ENCODE measurements at places on chromosomes 6 and 20. TPM values are rescaled to one million over a fixed set of nuclear protein-coding genes. Genes with fewer than 3 reads are reported as not detected.

DNA sequence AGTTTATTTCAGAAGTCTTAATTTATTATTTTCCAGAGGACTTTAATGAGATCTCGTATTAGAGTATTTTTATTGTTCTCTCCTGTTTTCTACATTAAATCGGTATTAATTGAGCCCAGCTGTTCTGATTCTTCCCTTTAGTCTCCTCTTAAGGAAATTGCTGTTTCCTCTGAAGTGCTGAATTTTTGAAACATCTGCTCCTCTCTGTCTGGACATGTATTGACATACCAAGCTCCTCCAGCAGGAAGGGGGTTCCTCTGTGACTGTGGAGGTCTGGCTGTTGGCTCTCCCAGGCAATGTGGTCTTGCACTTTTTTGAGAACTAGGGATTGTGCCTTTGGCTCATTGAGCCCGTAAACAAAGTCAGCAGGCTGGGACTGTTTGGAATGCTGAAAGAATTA, 74.9 kb downstream of the MAP3K4 start:
- DNase-seq: no peak

DNA sequence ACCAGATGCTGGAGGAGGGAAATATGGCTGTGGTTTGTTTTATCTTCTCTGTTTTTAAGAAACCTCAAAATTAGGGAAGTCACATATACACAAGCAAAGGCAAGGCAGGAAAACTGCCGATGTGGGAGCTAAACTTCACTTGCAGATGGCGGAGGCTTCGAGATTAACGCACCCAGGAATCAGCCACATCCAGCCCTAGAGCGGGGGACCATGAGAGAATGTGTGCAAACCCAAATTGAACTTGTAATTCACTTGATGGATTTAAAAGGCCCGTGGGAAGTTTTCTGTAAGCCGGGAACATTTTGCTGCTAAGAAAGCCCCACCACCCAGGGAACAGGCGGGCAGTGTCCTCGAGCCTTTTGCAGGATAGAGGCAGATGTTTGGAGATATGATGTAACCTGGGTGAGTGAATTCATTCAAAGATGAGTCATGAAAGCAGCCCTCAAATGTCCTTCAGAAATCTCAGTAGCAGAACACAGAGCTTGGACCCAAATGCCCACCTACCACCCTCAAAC, 39.9 kb downstream of the PREX1 start:
- no peak for DNase-seq

The BPIFB2 gene
- not detected for total RNA-seq

The FOXQ1 gene
- total RNA-seq: not detected

DNA sequence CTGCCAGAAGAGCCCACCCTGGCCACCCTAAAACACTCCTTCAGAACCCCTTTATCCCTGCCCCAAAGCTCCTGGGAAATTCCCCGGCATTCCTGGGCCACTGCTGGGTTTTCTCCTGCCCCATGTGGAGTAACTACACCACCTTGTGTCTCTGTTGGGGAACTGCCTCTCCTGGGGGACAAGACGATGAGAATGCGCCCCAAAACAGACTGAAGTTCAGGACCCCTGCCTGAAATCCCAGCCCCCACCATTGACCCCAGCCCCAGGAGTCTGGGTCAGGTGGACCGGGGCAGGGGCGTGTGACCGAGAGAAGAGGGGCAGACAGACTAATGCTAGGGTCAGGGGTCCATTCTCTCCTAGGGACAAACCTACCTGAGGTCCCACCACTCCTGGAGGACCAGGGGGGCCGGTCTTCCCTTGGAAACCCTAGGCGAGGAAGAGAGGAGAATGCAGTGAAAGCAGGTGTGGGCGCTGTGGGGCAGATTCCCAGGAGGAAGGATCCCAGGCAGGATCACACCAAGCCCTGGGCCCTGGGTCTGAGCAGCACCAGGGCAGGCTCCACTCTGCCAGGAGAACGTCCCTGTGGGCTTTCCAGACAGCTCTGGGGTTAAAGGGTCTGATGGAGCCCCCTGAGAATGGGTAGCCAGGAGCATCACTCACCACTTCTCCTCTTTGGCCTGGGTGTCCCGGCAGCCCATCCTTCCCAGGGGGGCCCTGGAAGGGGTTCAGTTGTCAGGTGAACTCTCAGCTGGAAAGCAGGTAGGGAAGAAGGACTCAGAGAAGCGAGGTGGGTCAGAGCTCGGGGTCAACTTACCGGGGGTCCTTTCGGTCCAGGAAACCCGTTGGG, 19.4 kb downstream of the COL11A2 start:
- no peak for DNase-seq

DNA sequence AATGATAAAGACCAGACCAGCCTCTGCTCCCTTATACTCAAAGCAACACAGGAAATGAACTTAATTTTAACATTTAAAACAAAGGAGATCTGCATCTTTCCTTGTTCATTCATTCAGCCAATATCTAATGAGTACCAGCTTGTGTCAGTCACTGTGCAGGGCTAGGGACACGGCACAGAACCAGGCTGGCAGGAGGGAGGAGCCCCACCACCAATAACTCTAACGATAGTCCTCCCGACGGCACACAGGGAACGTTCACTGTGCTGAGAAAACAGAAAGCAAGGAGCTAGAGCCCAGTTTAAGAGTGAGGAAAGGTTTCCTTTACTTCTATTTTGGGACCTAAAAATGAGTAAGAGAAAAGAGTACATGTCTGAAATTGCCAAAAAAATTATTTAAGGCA, 9.9 kb downstream of the ETV7 start:
- DNase-seq: no peak

DNA sequence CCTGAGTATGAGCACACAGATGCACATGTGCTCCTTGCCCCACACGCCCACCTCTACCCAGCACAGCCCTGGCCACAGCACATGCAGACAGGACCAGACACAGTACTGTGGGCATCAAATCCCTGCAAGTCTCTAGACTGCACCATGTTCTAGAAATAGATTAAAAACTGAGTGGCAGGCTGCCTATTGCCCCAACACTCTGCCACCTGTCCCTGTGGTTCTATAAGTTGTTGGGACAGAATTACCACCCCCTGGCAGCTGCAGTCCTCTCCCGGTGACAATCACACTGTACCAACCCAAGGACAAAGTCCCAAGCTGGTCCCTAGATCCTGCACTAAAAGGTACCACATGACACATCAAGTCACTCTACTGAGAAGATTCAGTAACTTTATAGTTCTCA, 70.2 kb downstream of the B3GAT2 start:
- DNase-seq: no peak

The NFKBIE gene
- total RNA-seq: 2.1 TPM

The HACE1 gene
- 5.9 TPM for total RNA-seq

DNA sequence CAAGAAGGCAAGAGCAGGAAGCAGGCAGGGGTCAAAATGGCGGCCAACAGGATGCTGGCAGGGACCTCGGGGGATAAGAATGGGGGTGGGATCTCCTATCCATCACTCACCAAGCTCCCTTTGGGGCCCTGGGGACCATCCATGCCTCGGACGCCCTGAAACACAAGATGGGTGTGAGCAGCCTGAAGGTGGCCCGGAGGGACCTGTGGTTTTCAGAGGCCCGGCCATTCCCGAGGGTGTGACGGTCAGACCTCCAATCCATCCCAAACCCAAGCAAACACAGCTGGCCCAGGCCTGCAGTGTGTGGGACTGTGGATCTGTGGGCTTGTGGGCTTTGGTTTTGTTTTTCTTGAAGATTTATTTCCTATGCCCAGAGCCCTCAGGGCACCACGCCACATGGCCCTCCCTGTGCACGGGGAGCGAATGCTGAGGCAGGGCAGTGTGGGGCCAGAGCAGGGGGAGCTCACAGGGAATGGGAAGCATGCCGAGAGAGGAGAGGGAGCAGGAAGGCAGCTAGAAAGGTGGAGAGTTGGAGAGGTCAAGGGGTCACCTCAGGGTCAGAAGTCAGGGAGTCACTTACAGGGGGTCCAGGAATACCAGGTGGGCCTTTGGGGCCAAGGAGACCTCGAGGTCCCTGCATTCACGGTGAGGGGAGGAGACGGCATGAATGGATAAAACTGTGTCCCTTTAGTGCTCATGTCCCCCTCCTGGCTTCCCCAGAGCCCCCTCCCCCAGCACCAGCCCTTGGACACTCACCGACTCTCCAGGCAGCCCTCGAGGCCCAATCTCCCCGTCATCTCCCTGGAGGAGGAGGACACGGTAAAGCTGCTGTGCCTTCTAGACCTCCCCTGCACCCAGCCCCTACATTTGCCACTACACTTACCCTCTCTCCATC, 14.5 kb downstream of the COL11A2 start:
- DNase-seq: no peak

The EYA4 gene
- total RNA-seq: 15.4 TPM

- no peak for DNase-seq
Measured at GRCh38 chr20:3797592-3798372, 1.7 kb downstream of the CDC25B start.

The CSE1L gene
- total RNA-seq: 38.2 TPM

- no peak for DNase-seq
Measured at GRCh38 chr6:28408076-28408802, 8.7 kb upstream of the ZSCAN12 start.

Data from left ventricle myocardium inferior (tissue), 1 donor.